Stimulated activated CD8-positive, alpha-beta memory T cell treated with anti-CD3 and anti-CD28 coated beads, Interleukin-4, amount 100 ng/mL, for 4 hours (primary cell): ENCODE measurements at places on chromosomes 5 and 9.

GRCh38 chr9:11204521-11204920 is 591.7 kb upstream of the PTPRD start:
- no peak for DNase-seq

DNA sequence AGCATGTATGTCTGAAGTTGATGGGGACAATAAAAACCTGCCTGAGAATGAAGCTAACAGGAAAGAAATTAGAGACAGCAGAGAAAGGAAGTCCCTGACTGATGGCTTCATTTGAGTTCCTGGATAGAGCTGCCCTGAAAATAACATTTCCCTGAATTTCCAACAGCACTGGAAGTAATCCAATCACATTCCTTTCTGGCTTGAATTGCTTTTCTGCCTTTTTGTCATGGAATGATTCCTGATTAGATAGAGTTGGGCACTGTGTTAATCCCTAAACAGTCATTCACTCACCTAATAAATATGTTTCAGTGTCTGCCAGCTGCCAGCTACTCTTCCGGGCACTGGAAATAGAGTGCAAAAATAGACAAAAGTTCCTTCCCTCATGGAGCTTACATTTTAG is 30.0 kb upstream of the SH3RF2 start:
- no peak for DNase-seq

DNA sequence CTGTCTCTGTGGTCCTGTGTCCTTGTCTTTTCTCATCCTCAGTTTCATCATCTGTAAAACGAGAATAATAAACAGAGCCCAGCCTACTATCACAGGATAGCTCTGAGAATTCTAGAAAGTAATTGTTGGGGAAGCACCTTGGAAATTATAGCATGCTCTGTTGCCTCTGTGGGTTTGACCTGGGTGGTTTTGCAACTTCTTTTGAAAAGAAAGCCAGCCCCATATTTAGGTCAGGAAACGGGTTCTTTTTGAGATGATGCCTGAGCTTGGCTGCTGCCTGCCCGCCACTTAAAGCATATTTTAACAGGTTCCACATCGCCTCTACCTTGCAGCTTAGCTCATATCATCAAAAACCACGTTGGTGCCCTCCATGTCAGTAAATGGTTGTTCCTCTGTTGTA is 111.1 kb downstream of the TLR4 start:
- no peak for DNase-seq

- DNase-seq = no peak
Observed at GRCh38 chr5:161546470-161547301, at the start of gene GABRB2. TSS of gene GABRB2 (minus strand) at chr5:161546725. CDS start at chr5:161546643, 82 bp downstream.

DNA sequence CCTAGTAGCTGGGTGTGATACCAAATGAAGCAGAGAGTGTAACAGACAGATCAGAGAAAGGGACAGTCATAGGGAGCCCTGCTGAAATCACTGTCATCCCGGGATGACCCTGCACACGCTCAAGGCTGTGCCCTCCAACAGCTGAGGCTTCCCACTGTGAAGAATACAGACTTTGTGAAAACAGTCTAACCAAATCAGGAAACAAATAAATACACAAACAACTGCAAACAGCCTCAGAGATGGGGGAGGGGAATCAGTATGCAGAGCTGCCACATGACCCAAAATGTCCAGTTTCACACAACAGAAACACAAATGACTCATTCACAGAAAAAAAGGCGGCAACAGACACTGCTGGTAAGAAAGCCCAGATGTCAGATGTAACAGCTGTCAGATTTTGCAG is 101.9 kb downstream of the ADAMTS2 start:
- DNase-seq = no peak

DNA sequence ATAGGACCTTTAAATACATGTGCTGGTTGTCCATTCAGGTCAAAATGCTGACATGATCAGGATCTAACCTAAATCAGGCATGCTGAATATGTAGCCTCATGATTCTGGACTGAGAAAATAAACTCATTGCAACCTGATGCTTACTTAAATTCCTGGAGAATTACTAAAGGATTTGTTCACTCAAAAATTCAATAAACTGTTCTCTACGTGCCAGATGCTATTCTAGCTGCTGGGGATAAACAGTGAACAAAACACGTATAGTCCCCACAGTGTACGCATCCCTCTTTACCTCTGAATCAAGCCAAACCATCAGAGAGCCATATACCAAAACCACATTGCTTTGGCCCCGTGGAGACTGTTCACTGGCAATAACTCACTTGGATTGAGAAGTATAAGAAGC is 6.1 kb downstream of the SCAI start:
- DNase-seq = no peak

- no peak for DNase-seq
Observed at GRCh38 chr9:39587844-39588499, 232.5 kb downstream of the SPATA31A1 start.

DNA sequence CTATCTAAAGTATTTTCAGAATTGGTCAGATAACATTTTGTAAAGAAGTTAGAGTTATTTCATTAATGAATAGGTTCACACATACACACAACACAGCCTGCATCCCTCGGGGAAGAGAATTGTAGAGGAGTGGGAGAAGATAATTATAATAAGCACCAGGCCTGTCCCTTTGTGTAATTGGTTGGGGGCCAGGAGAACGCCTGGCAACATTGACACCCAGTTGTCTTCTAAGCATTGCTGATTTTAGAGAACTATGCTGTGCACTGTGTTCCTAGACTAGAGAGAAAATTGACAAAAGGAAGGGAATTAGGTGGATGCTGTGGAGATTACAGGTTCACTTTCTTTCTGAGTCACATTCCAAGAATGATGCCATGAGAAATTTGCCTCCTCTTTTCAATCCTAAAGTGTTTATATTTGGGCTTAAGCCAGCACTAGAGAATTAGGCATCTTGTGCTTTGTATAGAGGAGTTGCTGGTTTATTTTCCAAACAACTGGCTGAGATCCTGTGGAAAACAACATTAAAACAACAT is 247.6 kb downstream of the COX7C start:
- DNase-seq = no peak

DNA sequence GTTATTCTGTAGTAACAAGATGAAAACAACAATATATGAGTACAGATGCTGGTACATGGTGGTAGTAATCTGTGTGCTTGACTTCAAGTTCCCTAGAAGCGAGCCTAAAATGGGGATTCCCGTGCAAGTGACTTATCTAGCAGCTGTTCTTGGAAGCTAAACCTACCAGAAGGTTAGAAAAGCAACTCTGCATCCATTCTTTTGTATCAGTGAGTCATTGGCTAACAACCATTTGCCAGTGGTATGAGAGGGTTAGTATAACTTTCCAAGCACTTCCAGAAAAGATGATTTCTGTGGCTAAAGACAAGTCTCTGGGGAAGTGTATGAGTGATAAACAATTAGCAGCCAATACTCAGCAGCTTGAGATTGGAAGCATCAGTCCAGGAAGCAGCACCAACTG is 787.7 kb upstream of the CDH6 start:
- DNase-seq = no peak

DNA sequence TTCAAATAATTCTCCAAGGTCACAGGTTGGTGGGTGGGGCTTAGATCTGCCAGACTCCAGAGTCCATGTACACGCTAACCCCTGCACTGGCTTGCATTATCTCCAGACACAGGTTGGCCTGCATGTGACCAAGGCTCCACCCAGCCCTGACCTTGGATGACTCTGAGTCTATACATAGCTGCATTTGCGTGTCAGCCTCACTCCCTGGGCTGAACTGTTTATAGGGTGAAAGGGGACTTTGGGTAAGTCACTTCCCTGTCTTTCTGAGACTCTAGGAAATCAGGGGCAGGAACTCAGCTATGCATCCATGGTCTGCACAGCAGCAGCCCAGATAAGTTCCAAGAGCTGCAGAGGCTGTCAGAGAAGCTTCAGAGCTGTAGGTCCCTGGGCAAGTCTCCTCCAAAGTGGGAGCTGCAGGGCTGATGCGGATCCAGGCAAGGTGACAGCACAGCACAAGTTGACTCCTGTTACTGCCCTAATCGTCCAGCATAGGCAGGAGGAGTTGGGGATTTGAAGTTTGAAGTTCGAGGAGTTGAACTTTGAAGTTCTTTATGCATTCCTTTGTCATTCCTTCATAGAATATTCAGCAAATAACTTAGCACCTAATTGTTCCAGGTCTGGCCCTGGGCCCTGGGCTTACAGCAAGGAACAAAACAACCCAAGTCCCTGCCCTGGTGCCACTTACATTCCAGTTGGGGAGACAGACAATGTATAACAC is 53.4 kb downstream of the SLC22A5 start:
- no peak for DNase-seq

DNA sequence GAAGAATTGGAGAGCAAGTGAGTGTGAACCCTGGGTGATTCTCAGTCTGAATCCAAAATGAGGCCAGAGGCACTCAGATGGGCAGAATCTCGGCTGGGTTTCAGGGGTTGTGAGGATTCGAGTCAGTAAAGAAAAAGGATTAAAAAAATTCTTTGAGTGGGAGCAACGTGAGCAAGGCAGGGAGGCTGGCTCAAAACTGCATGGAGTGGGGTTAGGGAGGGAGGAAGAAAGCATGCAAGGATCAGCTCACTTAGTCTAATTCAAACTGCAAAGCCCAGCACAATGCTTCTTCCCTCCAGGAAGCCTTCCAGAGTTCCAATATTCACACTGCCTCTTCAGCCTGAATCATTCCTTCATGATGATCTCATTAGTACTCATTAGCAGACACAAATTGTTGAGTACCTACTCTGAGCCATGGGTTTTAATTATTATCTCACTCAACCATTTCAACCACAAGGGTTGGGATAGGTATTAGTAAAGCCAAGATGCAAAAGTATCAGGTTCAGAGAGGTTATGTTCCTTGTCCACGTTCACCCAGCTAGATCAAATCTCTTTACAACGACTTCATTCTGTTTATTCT is 95.8 kb downstream of the BRINP1 start:
- no peak for DNase-seq

DNA sequence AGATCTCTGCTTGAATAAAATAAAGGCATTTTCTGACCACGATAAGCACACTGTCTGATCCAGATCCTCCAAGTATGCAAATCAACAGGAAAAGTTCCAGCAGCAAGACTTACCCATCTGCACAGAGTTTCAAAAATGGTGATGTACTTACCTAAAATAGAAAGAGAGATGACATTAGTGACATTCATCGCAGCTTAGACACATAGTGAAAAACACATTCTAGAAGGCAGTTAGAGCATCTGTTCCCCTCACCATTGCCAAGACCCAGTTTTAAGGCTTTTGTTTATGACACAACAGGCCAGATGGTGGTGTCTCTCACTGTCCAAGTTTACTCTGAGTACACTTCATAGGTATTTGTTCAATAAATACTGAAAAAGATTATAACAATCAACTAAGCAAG is 207.7 kb downstream of the PDE4D start:
- DNase-seq = no peak

GRCh38 chr9:79667817-79668436 is 96.2 kb downstream of the TLE4 start:
- DNase-seq = no peak
